Hair follicular keratinocyte (primary cell): ENCODE measurements at places on chromosomes 1 and 21. TPM values are rescaled to one million over a fixed set of nuclear protein-coding genes. Genes with fewer than 3 reads are reported as not detected.

ERICH3 gene
- total RNA-seq, result not detected in 2 replicates

GNG4 gene
- total RNA-seq, result 0.16 and 0.30 TPM in 2 replicates

EXOC8 gene
- 6.4 and 7.6 TPM in 2 replicates for total RNA-seq

CCDC17 gene
- 0.23 and 0.78 TPM in 2 replicates for total RNA-seq

DCST2 gene
- not detected in 2 replicates for total RNA-seq

KCNN3 gene
- not detected in 2 replicates for total RNA-seq

APOBEC4 gene
- not detected in 2 replicates for total RNA-seq

OR2T33 gene
- total RNA-seq, result not detected in 2 replicates

CELA3A gene
- total RNA-seq, result not detected in 2 replicates
